GM12891 (cell line): ENCODE measurements at places on chromosomes 3 and 15.

DNA sequence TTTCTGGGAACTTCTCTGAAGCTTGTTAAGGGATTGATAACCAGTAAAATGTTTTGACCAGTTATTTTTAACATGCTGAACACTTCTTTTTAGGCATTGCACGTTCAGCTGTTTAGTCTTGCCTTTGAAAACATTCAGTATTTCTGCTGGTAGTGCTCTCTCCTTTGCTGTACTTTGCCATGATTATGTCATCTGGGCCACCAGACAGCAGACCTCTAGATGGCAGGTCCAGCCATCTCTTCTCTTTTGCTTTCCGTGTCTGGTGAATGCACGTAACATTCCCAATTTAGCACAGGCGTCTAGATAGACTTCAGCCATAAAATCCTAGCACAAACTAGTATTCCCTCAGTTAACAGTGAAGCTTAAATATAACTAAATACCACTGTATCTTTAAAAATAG is 57.8 kb downstream of the RAB7A start:
- DNase-seq: no peak

DNA sequence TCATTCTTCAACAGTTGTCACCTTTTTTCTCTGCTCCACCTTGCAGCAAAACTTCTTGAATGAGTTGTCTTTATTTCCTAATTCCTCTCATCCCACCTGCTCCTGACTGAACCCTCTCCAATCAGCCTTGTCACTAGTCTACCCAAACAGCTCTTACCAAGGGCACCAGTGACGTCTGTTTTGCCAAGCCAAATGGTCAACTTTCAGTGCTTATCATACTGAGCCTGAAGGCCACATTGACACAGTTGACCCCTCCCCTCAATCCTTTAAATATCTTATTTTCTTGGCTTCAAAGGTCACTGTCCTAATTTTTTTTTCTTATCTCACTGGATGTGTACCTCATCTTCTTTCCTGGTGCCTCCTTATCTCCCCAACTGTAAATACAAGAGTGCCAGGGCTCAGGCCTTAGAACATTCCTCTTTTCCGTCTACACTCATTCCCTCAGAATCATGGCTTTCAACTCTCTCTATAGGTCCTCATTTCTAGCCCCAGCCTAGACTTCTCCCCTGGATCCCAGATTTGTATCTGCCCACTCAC is 43.2 kb downstream of the CMTM8 start:
- no peak for DNase-seq

DNA sequence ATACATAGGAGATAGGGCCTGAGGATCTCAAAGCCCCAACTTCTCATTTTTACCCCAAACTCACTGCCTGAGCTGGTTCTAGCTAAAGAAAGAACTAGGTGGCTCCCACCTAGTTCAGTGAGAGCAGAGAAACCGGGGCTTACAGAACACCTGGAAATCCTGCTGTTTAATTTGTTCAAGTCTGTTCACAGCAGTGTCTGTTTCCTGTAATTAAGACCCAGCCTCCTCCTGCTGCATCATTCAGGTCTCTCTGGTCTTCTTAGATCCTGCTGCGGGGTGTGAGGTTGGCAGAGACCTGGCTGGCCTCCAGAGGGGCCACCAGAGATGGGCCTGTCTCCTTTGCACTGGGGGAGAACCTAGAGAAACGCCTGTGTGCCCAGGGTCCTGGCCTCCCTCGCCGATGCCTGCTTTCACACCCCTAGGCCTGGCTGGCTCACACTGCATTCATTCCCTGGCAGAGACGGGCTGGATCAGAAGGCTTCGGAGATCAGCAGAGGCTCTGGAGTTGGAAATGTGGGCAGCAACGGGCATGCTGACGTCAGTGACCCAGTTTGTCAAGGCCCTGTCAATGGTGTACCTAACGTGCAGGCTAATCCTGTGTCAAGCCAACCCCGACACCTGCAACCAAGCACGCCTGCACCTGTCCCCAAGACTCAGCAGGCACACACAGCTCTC is 4.9 kb upstream of the CHRNA3 start:
- no peak for DNase-seq

GRCh38 chr15:28128031-28128430 is 28.9 kb upstream of the OCA2 start:
- no peak for DNase-seq

DNA sequence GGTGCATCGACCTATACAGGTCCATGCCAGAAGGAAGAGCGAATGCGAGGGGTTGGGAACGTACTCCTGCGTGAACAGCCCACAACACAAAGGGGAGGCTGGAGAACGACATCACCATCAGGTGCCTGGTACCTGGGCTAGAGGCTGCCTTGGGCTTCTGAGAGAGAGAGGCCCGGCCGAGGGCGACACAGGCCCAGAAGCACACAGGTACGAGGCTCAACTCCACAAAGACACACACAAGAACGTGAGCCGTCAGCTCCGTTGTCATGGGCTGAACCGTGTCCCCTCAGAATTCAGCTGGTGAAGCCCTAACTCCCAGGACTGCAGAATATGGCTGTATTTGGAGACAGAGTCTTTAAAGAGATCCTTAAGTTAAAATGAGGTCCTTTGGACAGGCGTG is 134.3 kb downstream of the ATP10A start:
- DNase-seq: no peak

GRCh38 chr15:27764339-27764738 is 334.8 kb downstream of the OCA2 start:
- no peak for DNase-seq

- no peak for DNase-seq
Observed at GRCh38 chr3:67920311-67920710, 265.9 kb upstream of the SUCLG2 start.

GRCh38 chr3:160771811-160772459 is 15.9 kb downstream of the PPM1L start:
- DNase-seq: no peak

GRCh38 chr3:172339892-172340291 is 108.4 kb downstream of the GHSR start:
- DNase-seq: no peak

- no peak for DNase-seq
Observed at GRCh38 chr15:74337607-74338211, 29.7 kb downstream of the CYP11A1 start.

DNA sequence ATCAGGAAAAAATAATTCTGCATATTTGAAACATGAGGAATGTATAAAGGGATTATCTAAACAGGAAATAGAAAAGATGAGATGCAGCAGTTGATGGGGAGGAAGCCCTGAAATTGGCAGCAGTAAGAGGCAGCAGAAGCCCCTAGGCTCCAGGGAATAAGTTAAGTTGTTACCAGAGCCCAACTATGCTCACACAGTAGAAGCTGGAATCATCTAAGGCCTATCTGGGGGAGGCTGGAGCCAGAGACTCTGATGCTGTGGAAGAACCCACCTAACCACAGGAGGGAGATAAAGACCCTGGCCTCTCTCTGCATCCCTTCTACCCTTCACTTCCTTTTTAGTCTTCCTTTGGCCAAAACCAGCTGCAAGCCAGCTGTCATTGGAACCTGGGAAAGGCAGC is 519.7 kb downstream of the DIPK2A start:
- no peak for DNase-seq

DNA sequence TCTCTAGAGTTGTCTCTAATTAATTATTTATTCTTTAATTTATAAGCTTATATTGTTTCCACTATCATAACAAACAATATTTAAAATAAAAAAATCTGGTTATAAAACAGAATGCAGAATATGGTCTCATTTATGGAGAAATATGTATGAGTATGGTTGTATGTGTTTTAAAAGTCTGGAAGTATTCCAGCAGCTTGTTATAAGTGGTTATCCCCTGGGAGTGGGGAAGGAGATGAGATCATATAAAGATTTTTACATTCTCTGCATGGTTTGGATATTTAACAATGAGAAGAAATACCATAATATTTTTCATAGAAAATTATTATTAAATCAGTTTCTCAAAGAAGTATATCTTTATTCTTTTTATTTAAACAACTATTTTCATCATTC is 135.4 kb upstream of the MB21D2 start:
- no peak for DNase-seq

DNA sequence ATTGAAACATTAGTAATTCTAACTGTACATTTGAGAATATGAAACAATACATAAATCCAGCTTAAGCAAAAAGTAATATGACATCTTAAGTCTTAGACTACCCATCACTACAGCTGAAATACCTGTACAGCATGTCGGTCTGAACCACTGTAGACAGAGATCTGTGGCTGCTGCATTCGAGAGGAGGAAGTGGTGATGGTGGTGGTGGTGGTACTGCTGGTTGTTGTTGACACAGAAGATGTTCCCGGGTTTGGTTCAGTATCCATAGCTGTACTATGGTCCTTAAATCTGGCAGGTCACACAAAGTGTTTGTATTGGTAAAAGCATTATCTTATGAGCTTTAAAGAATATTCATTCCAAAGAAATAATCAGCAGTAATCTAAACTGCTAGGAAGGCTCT is 2.9 kb downstream of the PHC3 start:
- DNase-seq: peak; percentile 36

GRCh38 chr3:185164428-185165217 is 11.8 kb upstream of the C3orf70 start:
- DNase-seq: no peak

GRCh38 chr3:126474498-126475412 is 936 bp downstream of the ZXDC start:
- DNase-seq: peak; percentile 60

- DNase-seq: no peak
Observed at GRCh38 chr3:196008387-196008786, 73.5 kb downstream of the TFRC start.

DNA sequence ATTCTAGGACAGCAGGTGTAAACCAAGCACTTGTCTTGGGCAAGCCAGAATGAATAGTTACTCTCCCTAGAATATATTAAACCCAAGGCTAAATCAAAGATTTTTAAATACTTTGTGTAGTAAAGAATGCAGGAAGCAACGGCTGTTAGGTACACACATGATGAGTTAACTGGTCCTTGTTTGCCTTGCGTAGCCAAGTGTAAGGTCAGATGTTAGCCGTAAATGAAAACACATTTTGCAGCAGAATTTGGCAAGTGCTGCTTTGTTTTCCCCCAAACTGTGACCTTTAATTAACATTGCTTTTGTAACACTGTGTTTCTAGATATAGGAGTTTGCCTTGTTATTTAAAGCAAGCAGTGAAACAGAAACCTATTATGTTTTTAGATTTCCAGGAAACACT is 368.7 kb downstream of the IL5RA start:
- DNase-seq: no peak

- DNase-seq: no peak
Observed at GRCh38 chr15:70269311-70269911, 171.7 kb upstream of the TLE3 start.

GRCh38 chr15:70783041-70783440 is 19.7 kb upstream of the UACA start:
- no peak for DNase-seq

GRCh38 chr3:128166971-128167453 is 13.7 kb downstream of the EEFSEC start:
- no peak for DNase-seq

GRCh38 chr3:70565861-70566260 is 253.4 kb upstream of the MDFIC2 start:
- DNase-seq: no peak

GRCh38 chr3:2589336-2589969 is 490.8 kb downstream of the CNTN4 start:
- no peak for DNase-seq

GRCh38 chr3:194150252-194150934 is 14.4 kb downstream of the HES1 start:
- no peak for DNase-seq

- DNase-seq: no peak
Observed at GRCh38 chr3:141057946-141058800, 7.0 kb downstream of the SPSB4 start.

DNA sequence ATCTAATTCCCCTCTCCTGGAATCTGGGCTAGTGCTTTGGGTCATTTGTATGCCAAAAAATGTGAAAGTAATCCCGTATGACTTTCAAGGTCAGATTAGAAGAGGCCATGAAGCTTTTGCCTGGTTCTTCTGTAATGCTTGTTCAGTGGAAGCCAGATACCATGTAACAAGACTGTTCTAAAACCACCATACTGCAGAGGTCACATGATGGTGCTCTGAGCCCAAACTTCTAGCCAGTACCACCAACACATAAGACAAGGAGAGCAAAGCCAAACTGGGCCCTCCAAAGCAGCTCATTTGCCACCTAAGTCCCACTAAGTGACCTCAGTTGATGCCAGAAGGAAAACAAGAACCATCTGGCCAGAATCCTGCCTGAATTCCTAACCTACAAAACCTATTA is 64.3 kb upstream of the MELTF start:
- no peak for DNase-seq

DNA sequence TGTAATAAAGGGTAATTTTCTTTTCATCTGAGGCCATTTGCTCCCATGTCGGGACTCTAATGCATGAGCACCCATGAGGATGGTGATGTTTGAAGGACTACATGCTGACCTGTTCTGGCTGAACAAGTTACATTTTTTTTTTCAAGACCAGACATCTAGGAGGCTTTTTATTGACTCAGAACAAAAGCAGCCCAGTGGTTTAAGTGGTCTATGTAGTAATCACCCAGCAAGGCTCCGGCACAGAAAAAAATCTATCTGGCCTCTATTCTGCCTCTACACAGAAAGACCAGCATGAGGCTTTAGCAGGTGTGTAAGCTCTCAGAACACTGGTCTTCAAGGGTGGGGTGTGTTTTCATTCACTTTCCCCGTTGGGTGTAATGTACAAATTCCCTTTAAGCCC is 95.1 kb upstream of the ZBED2 start:
- DNase-seq: no peak

DNA sequence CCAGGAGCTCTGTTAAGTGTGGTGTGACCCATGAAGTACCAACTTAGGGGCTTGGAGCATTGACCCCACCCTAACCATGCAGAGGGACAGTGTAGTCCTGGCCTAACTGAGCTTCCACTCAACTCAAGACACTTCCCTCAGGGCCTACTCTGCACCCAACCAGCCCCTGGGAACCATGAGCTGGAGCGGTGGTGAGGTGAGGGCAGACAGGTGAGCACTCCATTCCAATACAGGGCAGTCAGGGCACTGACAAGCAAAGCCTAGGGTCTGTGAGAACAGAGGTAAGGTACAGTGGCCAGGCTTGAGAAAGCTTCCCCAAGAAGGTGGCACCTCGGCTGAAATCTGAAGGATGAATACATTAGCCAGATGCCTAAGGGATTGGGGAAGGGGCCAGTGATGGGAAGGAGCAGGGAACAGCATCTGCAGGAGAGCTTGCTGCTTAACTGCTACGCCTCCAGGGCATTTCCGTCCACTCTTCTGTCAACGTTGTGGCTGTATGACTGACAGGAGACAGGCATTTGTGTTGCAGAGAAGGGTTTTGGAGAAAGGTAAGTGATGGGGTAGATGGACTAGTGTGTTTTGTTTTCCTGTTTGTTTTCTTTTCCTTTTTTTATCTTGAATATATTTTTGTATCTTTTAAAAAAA is 243.5 kb upstream of the TRIM42 start:
- no peak for DNase-seq

- DNase-seq: peak; percentile 9
Observed at GRCh38 chr15:47862402-47862801, 145.1 kb downstream of the SEMA6D start.
